ENCODE measurements at places on chromosomes 2 and 18.

DNA sequence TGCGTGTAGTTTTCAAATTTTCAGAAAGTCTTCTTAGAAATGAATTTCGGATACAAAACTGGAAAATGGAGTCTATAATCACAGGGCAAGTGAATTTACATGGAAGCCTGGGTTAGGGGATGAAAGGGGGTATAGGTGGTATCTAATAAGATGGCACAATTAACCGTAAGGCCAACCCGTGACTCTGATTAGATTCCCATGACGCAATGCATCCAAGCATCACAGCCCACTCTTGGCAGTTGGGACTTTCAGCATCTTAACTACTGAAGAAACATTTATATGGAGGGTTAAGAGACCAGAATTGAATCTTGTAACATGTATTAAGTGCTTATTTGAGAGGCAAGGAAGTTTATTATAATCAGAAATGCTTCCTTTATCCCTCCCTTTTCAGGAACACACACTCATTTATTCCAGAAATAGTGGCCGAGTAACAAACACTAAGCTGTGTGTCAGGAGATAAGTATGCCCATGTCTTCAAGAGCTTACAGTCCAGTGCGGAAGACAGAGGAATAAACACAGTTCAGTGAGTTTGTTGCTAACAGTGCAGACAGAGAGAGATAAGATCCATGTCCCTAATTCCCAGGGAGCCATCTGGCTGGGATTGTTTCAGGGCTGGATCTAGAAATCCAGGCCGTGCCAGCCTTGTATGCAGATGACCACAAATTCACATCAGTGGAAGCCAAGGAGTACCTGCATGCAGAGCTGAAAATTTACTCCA, 151.2 kb downstream of the ANTXR1 start:
- DNase-seq, result no peak

DNA sequence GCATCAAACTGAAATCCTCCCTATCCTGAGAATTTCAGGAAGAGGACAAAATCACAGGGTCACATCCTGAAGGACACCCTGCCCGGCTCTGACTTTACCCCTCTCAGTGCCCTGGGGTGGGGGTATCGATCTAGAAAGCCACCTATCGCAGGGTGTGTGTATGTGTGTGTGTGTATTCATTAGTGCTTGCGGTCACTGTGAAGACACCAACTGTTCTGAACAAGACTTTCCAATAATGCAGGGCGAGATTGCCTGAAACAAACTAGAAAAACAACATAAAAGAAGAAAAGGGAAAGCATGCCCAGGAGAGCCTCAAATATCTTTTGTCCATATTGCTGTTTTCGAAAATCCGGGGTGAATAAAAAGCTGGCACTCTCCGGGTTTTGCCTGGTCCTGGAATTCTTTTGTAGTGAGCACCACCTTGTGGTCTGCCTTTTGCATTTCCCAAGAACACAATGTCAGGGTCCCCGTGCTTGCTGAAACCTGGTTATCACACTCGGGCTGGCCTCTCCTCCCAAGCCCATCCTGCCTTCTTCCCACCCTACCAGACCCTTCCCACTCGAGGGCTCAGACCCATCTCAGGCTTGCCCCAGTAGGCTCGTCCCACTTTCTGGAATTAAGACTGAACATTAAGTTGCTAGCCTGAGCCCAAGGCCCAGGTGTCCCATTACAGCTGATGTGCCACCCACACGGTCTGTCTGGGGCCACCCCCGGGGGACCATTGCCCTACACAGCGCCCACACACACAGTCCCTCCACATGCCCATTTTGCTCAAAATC, 25.0 kb upstream of the COPS8 start:
- peak; percentile 65 for DNase-seq

DNA sequence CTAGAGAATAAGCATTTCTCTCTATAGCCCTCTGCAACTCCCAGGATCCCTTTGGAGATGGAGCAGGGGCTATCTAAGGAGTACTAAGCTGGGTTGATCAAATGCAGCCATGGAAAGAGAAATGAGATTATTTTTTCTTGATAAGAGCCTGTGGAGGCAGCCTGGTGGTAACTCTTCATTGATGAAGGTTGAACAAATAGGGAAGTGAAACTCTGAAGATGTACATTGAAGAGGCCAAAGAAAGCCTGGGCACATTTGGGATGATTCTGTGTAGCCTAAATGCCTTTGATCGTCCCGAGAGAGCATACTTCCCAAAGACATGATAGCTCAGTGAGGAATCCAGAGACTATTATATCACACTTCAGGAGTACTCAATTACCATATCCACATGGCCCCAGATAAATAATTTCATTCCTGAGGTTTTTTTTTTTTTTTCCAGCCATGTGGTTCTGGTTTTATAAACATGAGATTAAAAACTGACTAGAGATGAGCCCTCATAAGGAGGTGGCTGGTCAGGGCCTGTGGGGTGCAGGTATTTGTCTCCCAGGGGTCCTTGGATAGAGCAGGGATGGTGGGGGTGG, 192.5 kb downstream of the TPGS2 start:
- DNase-seq, result no peak

GRCh38 chr18:41720226-41720625, 234.8 kb upstream of the PIK3C3 start:
- DNase-seq, result no peak

DNA sequence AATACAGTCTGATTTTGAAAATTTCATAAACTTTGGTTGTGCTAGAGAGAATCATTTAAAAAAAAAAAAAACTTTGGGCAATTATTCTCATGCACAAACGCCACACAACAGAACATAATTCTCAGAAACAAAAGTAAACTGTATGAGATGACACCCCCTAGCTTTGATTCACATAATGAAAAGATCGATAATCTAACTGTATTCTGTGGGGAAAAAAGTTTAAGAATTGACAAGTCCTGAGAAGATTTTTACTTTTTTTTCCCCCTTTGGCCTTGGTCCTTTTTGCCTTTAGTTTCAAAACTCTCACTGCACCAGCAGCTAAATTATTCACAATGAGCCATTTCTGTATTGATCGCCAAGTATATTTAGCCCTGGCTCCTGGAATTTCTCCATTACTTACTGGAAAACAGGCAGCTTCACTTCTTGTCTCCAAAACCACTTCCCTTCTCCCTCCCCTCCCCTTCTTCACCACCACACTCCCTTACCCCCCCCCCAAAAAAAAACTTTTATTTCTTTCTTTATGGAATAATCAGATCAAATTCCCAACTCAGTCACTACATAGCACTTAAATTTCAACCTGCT, 2.0 kb downstream of the IKZF2 start:
- DNase-seq, result no peak

GRCh38 chr2:38665854-38666555, at the start of gene GALM:
GALM (plus strand) TSS chr2:38666114; CDS start chr2:38666162, 48 bp downstream.
- DNase-seq, result peak; percentile 37

DNA sequence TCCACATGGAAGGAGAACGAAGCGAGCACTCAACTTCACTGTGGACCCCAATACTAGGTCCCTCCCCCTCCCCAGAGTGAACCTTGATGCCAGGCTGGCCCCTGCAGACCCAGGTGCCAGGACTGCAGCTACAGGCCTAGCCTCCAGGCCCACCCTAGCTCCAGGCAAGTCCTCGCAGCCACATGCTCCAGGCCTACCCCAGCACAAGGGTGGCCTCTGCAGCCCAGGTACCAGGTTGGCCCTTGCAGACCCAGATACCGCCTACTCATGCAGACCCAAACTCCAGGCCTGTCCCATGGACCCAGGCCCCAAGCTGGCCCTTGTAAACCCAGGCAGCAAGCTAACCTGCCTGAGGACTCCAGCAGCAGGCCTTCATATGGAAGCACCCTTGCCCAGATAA, 44.2 kb downstream of the KCNG2 start:
- DNase-seq, result no peak

DNA sequence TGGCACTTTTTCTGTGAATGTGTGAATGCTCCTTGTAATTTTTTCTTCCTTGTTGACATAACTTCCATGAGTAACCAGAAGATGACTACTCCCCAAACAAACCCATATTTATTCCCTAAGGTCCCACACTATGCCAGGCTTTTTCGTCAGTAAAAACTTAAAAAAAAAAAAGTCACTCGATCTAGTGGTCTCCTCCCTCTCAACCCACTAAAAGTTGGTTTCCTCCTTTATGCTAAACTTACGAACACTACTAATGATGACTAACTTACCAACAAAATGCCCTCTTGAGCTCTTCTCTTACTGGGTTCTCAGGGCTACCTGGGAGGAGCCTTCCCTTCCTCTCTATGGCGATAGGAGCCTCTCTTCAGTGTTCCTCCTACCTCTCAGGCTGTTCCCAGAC, 18.2 kb downstream of the ACVR1 start:
- no peak for DNase-seq

- no peak for DNase-seq
These were observed 1523.7 kb upstream of the ACVR2A start for GRCh38 chr2:146321175-146321574.

DNA sequence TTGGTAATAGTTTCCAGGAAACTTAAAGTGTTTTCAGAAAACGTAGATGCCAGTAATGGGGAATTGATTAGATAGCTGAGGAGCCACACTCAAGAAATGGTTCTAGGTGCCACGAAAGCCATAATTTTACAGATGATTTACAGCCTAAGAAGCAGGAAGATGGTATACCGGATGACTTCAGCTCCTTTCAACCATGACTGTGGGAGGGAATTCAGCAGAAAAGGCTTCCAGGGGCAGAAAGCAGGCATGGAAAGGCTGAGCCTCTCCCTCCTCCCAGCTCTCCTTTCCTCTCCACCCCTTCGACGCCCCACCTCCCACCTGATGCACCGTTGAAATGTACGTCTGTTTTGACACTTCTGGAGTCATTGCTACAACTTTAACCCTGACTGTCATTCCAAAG, 68.6 kb upstream of the SMIM21 start:
- no peak for DNase-seq

- DNase-seq, result no peak
These were observed 3.9 kb upstream of the SERPINB2 start for GRCh38 chr18:63883617-63884016.

GRCh38 chr2:204628926-204629712, 83.8 kb downstream of the PARD3B start:
- no peak for DNase-seq

All from hippocampal formation (tissue), 2 donors.